Nucleus accumbens (tissue), 56 donors: ENCODE measurements at places on chromosomes 2 and 18.

DNA sequence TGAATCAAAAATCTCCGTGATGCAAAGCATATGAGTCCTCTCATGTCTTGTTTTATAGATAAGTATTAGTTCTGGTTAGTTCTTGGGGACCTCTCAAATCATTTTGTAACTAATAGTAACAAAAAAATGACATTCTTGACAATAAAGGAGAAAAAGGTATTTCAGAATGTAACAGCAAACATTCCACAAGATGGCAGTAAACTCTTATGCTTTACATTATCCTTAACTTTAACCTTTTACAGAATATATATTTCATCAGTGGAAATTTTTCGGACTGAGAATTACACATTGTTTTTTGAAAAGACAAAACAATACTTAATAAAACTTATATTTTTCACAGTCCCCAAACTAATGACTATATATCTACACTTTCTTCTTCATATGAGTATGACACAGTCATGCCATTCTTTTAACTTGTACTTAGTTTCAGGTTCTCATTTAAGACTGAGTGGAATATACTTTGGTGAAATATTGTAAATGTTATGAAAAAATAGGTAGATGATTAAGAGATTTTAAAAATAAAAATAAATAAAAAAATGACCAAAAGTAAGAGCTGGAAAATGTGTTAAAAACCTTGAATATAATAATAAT lies 142.9 kb upstream of the NXPH2 start:
- no peak for DNase-seq

GRCh38 chr2:47900857-47901256 lies 5.4 kb downstream of the FBXO11 start:
- DNase-seq = no peak

DNA sequence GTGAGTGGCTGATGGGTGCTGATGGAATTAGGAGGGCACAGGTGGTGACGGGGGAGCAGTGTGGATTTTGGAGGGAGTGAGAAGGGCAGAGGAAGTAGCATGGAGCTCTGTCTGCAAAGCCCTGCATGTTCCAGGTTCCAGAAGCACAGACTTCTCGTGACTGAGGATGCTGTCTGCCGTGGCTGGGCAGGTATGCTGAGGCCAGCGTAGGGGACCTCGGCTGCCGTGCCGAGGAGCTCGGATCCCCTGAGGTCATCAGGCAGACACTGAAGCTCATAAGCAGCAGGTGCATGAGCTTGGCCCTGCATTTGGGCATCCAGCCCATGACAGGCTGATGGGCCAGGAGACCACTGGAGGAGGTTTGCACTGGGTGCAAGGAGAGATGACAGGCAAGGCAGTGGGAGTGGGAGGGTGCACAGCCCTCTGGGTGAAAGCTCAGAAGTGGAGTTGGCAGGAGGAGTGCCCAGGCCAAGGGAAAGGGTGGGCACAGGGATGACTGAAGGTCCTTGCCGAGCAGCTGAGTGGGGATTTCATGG lies 215.3 kb downstream of the SH3RF3 start:
- DNase-seq = no peak

DNA sequence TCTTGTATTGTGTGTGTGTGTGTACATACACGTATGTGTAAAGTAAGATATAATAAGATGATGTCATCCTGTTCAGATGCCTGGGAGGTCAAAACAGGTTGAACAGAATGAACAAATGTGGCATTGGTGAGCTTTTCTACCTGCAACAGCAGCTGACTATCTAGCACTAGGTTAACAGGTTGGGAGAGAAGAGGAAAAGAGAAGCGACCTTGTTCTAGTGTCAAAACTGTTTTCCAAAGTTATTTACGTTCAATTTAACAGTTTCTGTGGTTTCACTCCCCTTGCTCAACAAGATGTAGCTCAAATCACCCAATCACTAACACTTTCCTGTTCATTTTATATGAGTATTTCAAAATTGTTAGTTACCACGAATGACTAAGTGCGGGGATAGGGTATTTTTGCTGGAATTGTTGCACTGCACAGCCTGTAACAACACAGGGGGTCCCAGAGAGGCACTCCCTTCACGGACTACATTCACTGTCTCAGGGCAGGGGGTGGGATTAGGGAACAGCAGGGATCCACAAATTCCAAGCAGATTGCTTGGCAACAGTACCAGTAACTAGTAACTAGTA lies 67.5 kb upstream of the DTNB start:
- DNase-seq = no peak

- no peak for DNase-seq
Measured at GRCh38 chr2:33110461-33110860, 163.7 kb downstream of the LTBP1 start.

GRCh38 chr2:207184768-207185167 lies 19.0 kb upstream of the KLF7 start:
- DNase-seq = no peak

- DNase-seq = no peak
Measured at GRCh38 chr18:9117980-9118841, 15.7 kb downstream of the NDUFV2 start.

GRCh38 chr2:79025421-79025820 lies at the start of gene REG3G:
Gene REG3G, plus strand, starts transcription at chr2:79025702. Its CDS starts 392 bp downstream, at chr2:79026094.
- no peak for DNase-seq

- no peak for DNase-seq
Measured at GRCh38 chr2:227821043-227821942, 7.7 kb downstream of the CCL20 start.
